ENCODE measurements at places on chromosomes 1 and 21.

GRCh38 chr1:75632350-75632949, 21.5 kb upstream of the SLC44A5 start:
- no peak for DNase-seq

DNA sequence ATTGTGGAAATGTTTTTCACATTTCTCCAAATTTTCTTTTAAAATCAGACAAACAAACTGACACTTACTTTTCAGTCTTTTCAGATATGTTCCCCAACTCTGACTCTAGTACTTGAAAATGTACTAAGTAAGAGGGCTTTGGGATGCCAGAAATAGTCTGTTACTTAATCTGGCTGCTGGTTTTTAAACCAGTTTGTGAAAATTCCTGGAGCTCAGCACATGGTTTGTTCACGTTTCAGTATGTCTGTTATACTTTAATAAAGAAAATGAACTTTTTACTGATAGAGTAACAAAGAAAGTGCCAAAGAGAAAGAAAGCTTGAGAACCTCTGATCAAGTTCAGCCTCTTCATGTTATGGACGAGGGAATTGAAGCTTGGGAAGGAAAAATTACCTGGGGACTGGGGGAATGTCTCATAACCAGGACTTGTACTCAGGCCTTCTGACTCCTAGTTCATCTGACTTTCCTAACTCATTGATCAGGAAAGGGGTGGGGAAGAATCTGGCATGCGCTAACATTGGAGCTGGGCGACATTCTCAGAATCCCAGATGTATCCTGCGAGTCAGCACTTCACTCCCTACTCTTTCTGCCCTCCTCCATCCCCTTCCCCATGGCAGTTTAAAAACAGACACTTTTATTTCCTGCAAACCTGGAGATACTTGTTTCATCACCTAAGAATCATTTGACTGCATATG, 30.8 kb upstream of the DNAJC6 start:
- no peak for DNase-seq

- no peak for DNase-seq
Measured at GRCh38 chr1:51097171-51097570, 4.9 kb upstream of the C1orf185 start.

GRCh38 chr1:99737016-99737415, 29.4 kb downstream of the FRRS1 start:
- no peak for DNase-seq

DNA sequence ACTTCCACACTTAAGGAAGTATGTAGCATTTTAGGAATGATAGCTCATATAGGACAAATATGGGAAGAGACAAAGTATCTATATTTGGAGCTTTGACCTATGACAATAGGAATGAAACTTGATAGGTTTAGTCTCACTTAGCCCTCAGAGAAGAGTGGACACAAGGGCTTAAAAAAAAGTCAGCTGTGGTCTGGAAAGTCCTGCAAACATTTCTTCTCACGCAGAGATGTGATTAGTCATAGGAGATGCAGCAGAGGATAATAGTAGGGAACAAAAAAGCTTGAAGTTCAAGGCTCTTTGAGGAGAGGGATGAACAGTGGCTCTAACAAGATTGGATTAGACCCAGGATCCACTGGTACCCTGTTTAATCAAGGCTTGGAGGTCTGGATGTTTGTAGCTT, 14.8 kb upstream of the RNF220 start:
- no peak for DNase-seq

DNA sequence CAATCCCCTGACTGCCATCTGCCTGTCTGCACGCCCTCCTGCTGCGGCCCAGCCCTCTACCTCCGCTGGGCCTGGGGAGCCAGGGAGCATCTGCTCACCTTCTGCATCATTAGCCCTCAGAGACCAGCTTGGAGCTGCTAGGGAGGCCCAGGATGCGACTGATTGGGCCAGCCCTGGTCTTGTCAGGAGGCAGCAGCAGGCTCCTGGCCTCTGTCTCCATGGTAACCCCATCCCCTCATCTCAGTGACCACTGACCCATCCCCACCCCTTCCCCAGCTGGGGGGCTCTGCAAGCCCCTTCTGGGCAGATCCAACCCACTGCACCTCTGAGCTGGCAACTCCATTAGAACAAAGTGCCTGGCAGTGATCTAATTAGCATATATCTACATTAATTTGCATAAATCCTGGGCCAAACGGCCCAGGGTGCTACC, 37.7 kb downstream of the NKAIN1 start:
- no peak for DNase-seq

GRCh38 chr1:32948390-32948722, 16.3 kb downstream of the RNF19B start:
- DNase-seq = no peak

- no peak for DNase-seq
Measured at GRCh38 chr1:24154215-24154614, 11.3 kb upstream of the IL22RA1 start.

GRCh38 chr1:90605070-90605469, 112.0 kb downstream of the BARHL2 start:
- DNase-seq = no peak

DNA sequence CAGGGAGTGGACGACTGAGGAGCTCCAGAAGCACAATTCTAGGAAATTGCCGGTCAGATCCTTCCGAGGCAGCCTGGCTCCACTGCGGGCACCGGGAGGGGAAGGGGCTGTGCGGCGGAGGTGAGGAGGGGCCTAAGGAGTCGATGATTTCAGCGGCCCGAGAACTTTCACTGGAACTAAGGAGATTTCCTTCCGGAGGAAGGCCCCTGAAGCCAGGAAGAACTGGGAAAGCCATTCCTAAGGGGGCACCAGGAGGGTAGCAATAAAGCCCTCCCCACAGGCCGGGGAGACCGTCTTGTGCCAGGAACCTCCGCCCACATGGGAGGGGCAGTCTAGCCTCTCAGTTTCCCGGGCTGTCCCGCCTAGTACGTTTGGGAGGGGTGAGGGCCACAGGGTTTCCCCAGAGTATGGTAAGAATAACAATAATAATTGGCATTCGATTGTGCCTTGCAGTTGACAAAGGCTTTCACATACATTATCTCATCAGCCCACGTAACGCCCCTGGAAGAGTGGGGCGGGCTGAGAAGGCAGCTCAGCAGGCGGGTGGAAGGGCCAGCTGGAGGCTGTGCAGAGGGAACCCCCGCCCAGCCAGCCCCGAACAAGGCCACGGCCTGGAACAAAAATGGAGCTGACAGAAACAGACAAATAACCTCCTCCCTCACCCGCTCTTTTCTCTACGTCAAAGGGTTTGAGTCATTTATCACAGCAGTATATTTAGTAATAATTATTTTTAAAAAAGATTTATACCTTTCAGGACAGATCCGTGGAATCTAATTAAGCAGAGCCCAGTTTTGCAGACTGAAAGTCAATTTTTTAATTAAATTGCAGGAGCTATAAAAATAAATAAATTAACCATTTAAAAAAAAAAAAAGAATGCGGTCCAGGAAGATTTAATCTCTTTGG, 19.8 kb downstream of the NPR1 start:
- DNase-seq = no peak

GRCh38 chr1:218531936-218532335, 186.8 kb downstream of the TGFB2 start:
- no peak for DNase-seq

DNA sequence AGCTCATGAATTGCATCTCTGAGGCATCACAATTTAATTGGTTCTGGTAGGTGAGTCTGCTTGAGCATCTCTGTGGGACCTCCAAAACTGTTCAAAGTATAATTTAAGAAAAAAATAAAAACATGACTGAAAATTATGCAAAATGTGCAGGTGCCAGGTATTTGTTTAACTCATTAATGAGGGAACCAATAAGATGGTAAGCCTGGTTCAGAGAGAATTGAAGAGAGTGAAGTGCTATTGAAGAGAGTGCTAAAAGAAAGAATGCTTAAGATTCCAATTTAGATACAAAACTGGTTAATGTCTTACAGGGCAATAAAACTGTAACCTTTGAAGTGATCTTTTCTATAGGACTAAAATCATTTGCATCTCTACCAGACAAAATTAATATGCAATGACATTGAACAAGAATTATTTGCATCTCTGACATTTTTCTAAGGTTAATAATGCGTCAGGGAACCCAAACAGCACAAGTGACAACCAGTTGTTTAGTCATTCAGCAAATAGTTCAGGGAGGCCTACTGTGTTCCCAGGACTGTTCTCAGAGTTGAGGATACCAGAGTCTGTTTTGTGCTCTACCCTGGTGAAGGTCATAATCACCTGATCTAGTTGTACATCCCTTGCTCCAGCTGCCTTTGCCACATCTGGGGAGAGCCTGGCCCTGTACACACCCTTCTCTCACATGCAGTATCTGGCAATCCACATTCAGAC, 183.5 kb downstream of the PATJ start:
- DNase-seq = no peak

Measured in activated CD4-positive, CD25-positive, alpha-beta regulatory T cell (primary cell).